Kidney glomerular epithelial cell (primary cell): ENCODE measurements at places on chromosomes 4 and X.

- DNase-seq = no peak
Observed at GRCh38 chr4:88989990-88990389, 67.0 kb downstream of the FAM13A start.

GRCh38 chrX:69126642-69127041 lies 38.6 kb downstream of the PJA1 start:
- no peak for DNase-seq

DNA sequence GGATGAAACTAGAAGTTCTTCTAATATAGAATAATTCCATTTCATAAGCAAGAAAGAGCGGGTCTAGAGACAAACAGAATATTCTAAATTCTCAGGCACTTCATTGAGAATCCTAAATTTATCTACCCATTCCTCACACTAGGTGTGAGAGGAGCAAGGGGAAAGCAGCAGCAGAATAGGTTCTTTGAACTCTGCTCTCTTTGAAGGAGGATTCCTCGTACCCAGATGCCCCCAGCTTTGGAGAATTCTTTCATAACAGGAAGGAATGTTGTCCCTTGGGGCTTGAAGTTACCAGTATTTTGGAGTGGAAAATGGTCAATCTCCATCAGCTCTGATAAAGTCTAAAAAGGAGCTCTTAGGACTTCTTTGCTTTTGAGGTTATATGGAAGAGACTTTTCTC lies 59.7 kb upstream of the RASGEF1B start:
- DNase-seq = no peak

DNA sequence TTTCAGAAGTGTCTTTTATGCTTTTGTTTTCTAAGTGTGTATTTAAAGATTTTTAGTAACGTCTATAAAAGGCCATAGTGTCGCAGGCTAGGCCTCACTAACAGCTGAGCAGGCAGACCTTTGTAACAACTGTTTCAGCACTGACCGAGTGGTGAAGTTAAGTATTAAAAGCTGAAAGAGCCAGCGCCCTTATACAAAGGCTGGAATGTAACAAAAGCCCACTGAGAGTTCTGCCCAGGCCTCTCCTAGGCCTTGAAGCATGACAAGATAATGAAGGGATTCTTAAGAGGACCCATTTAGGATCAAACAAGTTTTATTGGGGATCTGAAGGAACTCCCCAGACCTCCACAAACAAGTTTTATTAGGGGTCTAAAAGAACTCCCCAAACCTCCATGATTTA lies 722.5 kb upstream of the PRKX start:
- no peak for DNase-seq

GRCh38 chr4:39655876-39656275 lies 17.2 kb upstream of the SMIM14 start:
- no peak for DNase-seq

DNA sequence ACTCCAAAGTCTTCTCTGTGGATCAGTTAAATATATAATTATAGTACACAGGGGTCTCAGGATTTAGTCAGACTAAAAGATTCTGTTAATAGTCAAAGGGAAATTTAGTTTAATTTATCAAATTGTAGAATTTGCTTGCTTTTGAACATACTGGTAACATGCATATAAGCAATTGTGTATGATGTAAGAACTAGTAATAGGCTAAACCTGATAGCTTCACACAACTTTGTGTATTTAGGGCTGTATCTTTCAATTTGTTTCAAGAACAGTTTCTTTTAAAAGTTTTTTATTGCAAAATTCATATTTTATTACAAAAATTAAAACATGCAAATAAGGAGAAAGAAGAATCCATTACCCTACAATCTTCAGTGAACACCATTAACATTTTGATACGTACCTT lies 99.5 kb downstream of the CPE start:
- DNase-seq = no peak

DNA sequence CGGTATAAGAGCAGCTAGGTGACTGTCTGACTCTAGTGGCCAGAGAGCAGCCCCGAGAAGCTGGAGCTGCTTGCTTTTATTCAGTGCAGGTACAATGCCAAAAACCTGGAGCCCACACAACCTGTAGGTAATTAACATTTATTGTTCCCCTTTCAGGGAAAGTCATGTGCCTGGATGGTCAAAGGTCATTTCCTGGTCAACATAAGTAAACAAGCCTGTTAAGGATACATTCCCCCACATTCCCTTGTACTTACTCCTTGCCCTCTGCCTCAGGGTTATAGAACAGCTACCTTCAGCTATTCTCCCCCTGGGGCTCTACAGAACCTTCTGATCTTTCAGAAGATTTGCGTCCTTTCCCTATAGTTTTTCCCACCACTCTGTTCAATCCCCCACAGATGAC lies 253.4 kb downstream of the TMA16 start:
- DNase-seq = no peak

- DNase-seq = no peak
Observed at GRCh38 chr4:110480746-110481271, 4.9 kb downstream of the ENPEP start.

DNA sequence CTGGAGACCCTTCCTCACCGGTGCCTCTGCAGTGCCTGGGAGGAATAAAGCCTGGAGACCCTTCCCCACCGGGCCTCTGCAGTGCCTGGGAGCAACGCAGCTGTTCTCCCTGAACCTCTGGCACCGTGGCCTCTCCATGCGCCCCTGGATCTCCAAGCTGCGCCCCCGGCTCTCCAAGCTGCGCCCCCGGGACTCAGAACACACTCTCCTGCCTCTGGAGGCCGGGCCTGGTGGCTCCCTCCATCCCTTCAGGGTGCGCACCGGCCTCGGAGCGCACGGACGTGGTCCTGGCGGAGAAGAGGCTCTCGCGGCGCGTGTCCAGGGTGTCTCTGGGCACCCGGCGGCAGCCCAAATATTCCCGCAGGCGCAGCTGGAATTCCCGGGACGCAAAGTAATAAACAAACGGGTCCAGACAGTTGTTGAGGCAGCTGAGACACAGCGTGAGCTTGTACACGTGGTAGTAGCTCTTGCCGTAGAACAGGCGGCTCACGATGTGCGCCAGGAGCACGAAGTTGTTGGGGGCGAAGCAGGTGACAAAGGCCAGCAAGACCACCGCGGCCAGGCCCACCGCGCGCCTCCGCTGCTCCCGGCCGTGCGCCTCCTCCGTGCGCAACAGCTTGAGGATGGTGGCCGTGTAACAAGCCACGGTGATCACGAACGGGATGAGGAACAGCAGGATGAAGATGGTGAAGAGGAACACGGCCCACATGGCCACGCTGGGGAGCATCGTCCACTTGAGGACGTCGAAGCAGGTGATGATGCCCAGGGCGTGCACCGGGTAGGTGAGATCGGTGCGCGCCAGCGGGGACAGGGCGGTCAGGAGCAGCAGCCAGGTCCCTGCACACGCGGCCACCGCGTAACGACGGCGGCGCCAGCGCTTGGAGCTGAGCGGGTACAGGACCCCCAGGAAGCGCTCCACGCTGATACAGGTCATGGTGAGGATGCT lies 12.8 kb upstream of the ASMTL start:
- no peak for DNase-seq

DNA sequence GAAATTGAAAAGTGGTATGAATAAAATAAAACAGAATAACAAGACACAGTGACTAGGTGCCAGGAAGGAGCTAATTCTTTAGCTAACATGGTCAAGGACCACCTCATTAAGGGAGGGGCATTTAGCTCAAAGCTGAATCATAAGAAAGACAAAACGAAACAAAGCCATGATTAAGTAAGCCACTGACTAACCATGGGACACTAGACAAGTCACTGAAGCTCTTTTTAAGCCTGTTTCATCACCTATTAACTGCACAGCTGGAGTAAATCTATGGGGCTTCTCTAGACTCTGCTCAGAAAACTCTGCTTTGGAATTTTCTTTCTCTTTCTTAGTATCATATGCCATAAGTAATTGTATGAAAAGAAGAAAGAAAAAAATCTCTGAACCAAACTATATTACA lies 49.8 kb upstream of the C1QTNF7 start:
- DNase-seq = peak; percentile 26

DNA sequence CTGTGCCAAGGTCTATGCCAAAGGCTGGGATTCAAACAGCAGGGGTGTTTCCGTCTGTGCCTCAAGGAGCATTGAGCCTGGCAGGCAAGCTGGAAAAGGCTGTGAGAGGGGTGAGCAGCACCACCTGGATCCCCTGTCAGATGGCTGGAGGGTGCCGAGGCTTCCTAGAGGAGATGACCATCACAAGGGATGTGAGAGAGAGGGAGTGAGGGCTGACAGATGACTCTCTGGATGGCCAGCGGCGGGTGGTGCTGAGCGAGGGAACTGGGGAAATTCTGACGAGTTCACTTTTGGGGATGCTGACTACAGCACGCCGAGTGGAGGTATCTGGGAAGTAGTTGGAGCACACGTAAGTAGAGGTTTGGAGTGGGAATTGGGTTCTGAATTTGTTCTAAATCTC lies 22.6 kb upstream of the CYP4V2 start:
- no peak for DNase-seq

GRCh38 chr4:1588306-1588705 lies 95.8 kb downstream of the FAM53A start:
- DNase-seq = no peak

- DNase-seq = no peak
Observed at GRCh38 chrX:30888526-30889146, 418 bp downstream of the TAB3 start.

DNA sequence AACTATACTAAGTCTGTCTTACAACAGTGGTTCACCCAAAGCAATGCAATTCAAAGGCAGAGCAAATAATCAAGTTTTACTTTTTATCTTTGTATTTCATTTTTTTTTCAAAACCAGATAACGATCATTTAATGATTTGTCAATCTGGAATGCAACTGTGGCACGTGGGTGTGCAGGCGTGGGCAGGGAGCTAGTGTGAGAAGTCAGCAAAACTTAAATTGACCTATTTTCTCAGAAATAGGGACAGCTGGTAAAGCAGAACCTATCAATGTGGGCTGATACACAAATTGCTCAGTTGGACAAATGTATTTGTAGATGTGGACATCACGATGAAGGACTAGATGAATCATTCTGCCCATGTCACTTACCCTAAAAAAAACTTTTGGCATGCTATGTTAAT lies 105.6 kb downstream of the CBLL2 start:
- DNase-seq = no peak

DNA sequence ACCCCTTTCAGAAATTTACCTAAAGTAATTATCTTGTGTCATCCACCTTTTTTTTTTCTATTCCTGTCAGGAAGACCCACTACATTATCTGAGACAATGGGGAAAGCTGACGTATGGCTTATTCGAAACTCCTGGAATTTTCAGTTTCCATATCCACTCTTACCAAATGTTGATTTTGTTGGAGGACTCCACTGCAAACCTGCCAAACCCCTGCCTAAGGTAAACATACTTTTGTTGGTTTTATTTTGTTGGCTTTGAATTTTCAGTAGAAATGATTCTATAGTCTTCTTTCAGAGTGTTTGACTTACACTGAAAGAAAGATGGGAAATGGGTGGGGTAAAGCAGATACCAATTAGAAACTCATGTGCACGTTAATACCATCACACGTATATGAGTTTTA lies 2.2 kb downstream of the UGT2B7 start:
- no peak for DNase-seq

- DNase-seq = no peak
Observed at GRCh38 chr4:145453163-145453520, 28.5 kb upstream of the SMAD1 start.

DNA sequence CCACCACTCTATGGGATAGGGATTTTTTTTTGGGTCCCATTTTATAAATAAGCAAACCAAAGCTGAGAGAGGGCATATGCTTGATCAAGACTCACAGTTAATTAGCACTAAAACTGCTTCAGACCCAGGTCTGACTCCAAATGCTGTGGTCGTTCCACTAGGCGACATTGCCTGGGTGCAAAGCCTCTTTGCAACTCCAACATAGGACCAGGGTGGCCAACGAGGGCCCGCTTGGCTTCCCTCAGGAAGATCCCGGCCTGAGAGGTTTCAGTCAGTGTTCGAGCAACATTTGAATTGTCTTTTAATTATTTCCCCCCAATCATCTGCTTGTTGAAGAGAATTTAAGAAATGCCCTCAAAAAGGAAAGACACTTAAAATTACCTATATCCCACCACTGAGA lies 11.2 kb downstream of the PJA1 start:
- no peak for DNase-seq

GRCh38 chr4:65918212-65918611 lies 247.9 kb upstream of the EPHA5 start:
- no peak for DNase-seq

DNA sequence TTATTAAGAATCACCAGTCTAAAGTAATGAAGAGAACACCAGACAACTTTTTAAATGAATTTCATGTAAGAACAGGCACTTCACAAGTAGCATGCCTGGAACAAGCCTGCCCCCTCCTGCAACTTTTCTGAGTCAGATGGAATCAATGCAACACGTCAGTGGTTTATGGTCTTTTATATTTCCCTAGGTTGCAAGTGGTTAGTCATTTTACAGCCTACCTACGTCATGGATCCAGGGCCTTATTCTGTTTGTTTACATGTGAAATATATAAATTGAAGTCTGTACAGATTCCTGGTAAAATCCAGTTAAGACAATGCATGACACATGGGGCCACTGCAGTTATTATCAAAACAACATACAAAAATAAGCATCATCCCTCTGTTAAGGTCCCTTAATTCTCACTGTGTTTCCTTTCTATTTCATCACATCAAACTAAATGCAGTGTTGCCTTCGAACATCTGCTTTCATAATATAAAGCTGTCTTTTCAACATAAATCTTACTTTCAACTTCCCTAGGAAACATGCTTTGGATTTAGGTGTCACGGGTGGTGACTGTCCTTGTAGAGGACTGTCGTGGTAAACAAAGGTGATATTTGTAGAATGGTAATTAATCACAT lies 309.3 kb downstream of the FRMPD4 start:
- DNase-seq = no peak

- DNase-seq = no peak
Observed at GRCh38 chrX:9845578-9845952, 59.3 kb downstream of the SHROOM2 start.

- peak; percentile 33 for DNase-seq
Observed at GRCh38 chr4:185573651-185574199, 38.4 kb upstream of the PDLIM3 start.

GRCh38 chr4:19583827-19584569 lies 667.7 kb upstream of the SLIT2 start:
- no peak for DNase-seq

- DNase-seq = no peak
Observed at GRCh38 chrX:13074297-13075262, 30.2 kb upstream of the FAM9C start.

DNA sequence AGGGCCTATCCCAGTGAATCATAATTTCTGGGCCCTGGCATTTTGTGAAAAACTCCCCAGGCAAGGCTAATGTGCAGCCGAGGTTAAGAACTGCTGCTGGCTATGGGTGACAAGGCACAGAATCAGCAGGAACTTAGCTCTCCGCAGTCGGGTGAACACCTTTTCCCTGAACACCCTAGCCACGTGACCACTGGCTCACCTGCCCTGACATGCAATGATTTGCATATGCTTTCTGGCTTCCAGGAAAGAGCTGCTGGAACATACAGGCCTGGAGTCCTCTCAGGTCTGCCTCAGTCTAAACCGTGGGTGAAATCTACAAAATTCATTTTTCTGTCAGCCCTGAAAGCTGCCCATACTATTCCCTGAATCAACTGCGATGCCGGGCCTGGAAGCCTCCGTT lies 56.6 kb downstream of the ZNF827 start:
- peak; percentile 18 for DNase-seq

GRCh38 chr4:125828346-125828745 lies 513.6 kb downstream of the FAT4 start:
- DNase-seq = no peak

GRCh38 chr4:144267084-144267483 lies 126.6 kb upstream of the GYPA start:
- DNase-seq = no peak

GRCh38 chr4:108559068-108559793 lies 61.1 kb upstream of the RPL34 start:
- DNase-seq = no peak

- DNase-seq = no peak
Observed at GRCh38 chrX:40095583-40096394, 2.0 kb downstream of the BCOR start.

- DNase-seq = no peak
Observed at GRCh38 chr4:2535376-2536192, 863 bp upstream of the FAM193A start.
